CD4-positive, alpha-beta T cell treated with Interleukin-4 for 1 hour (primary cell): ENCODE measurements at places on chromosomes 6 and 20.

DNA sequence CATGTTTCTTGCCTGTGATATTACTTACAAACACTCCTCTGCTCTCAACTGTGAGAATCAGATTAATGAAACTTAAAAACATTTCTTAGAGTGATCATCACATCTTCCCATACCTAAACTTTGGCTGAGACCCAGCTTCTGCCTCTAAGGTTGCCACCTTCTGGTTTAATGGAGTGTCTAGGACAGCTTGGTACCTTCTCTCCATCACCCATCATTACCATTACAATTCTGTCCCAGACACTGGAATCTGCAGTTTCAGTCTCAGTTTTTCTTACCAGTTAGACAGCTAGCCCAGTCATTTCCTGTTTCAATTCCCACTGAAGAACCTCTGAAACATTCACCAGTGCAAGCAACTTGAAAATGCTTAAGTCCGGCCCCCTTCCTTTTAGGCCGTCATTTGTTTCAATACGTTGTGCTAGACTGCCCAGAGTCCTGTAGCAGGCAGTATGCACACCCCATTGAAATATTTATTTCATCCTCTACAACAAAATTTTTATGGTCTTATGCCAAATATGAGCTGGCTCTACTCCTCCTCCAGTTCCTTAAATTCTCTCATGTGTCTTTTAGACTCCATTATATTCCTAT, 107.0 kb upstream of the FOXO3 start:
- DNase-seq = no peak

GRCh38 chr20:14337400-14338171, at the start of gene FLRT3:
TSS of gene FLRT3 (minus strand) at chr20:14337612. CDS start at chr20:14327506, 10,106 bp downstream.
- peak; percentile 17 for DNase-seq

- DNase-seq = no peak
These were observed 40.2 kb downstream of the TOP1 start for GRCh38 chr20:41068806-41069205.

- DNase-seq = no peak
These were observed 173.5 kb upstream of the SNX9 start for GRCh38 chr6:157649311-157650260.

GRCh38 chr6:132526461-132526860, 11.6 kb upstream of the TAAR9 start:
- no peak for DNase-seq

GRCh38 chr6:123742626-123743025, 61.0 kb upstream of the NKAIN2 start:
- no peak for DNase-seq

GRCh38 chr6:44307217-44307616, 5.9 kb downstream of the AARS2 start:
- no peak for DNase-seq

- DNase-seq = no peak
These were observed 11.1 kb downstream of the UBE2V1 start for GRCh38 chr20:50101887-50102286.

DNA sequence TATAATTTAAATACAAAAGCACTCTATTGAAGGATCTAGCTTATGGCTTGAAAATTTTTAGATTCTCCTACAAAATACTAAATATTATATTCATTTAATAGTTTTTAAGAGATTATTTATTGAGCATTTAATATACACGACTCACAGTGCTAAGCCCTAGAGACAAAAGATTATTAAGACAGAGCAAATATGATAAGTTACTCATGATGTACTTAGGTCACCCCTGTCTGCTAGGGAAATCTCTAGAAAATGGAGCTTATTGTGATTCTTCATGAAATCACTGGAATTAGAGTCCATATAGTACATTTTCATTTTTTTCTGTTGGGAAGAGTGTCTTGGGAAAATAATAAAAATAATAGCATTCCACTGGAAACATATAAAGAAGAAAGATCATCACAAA, 37.8 kb downstream of the BEND6 start:
- no peak for DNase-seq

DNA sequence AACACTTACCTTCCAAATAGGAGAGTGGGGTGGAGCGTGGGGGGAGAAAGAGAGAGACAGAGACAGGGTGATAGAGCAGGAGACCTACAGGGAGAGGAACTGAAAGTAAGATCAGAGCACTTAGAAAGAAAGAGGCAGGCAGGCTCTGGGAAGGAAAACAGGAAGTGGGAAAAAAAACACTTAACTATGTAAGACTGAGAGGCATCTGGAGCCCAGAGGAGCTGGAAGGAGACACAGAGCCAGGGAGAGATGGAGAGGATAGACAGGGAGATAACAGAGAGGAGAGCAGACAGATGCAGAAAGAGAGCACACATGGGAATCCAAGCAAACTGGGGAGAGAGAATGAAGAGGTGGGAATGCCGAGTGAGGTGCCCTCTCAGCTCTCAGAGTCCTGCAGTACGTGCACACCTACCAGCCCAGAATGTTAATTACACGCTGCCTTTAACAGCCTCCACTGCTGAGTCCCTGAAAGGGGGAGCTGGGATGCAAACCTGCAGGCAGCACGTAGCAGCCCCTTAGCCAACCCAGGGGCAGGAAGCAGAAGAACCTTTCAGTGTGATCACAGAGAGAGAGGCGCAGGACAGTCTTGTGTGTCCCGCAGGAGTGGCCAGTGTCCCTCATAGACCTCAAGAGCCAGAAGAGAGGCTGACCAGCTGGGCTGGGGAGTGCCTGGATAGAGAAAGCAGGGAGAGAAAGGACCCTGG, 132.7 kb upstream of the LRFN2 start:
- no peak for DNase-seq

DNA sequence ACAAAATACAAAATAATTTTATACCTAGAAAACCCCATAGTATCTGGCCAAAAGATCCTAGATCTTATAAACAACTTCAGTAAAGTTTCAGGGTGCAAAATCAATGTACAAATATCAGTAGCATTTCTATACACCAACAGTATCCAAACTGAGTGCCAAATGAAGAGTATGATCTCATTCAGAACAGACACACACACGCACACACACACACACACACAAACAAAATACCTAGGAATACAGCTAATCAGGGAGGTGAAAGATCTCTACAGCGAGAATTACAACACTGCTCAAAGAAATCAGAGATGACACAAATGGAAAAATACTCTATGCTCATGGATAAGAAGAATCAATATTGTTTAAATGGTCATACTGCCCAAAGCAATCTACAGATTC, 49.2 kb downstream of the TOMM6 start:
- DNase-seq = no peak

DNA sequence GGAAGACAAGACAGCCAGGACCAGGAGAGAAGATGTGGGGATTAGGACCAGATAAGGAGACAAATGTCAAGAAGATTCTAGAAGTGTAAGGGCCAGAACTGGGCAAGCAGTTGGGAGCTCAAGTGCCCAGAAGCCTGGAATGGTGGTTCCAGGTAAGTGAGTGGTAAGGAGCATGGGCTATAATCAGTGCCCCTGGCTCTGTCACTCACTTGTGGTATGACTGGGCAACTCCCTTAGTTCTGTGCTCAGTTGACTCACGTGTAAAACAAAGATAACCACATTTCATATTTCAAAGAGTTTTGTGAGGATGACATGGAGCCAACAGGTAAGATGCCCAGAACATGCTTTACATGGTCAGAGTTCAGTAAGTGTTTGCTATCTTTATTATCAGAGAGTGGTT, 11.2 kb downstream of the CCDC167 start:
- no peak for DNase-seq

GRCh38 chr6:109069746-109070145, 24.9 kb downstream of the SESN1 start:
- DNase-seq = no peak

DNA sequence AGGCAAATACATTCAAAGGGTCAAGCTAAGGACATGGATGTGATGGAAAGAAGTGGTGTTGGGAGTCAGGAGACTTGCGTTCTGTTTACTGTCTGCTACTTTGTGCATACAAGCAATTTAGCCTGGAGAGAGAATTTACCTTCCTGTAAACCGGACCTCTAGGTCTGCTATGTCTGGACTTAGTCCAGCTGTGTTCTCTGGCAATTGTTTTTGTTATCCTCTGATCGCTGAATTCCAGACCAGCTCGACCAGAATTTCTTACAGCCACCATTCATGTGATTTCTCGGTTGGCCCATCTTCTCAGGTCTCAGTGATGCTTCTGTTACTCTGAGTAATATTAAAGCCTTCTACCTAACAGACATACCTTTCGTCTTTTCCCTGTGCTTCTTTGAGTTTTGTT, 75.2 kb downstream of the LRRC1 start:
- no peak for DNase-seq

GRCh38 chr20:18005170-18005989, 36.6 kb downstream of the MGME1 start:
- no peak for DNase-seq

DNA sequence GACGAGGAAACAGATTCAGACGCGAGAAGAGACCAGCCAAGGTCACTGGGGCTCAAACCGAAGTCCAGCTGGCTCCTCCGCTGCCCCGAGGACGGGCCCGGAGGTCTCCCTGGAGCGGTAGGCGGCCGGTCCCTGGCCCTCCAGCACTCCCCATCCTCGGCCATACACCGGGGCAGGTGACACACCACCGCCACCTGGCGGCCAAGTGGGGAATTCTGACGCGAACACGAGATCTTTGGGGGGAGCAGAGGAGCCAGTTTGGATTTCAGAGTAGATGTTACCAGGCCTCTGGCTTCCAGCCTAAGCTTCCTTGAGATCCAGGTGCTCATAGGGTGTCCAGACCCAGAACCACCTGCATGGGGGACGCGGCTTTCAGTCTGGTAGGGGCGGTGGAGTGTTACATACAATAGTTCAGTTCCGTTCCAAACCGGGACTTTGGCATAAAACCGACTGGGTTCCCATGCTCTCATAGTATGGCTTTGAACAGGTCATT, 16.1 kb downstream of the BPIFB1 start:
- peak; percentile 66 for DNase-seq

- DNase-seq = peak; percentile 86
These were observed 59.9 kb downstream of the SULF2 start for GRCh38 chr20:47725248-47725973.

- DNase-seq = no peak
These were observed 235.5 kb upstream of the KCNQ5 start for GRCh38 chr6:72386324-72386723.

- DNase-seq = no peak
These were observed 6.7 kb downstream of the PSMB9 start for GRCh38 chr6:32860674-32861073.

DNA sequence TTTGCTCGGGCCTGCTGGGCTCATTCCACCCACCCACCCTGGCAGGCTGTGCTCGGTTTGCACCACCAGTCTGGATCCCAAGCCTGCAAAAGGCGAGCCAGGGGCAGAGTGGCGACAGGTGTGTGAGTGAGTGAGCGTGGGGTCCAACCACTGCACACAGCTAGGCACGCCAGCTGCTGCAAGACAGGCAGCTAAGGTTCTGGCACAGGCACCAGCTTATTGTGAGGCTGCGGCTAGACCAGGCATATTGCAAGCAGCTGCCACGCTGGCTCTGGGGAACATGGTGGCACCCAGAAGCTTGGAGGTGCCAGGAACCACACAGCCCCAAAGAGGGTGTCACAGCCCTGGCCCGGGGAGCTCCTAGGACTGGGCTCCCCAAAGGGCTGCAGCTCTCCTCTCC, 205.1 kb downstream of the ANKRD60 start:
- DNase-seq = no peak

- DNase-seq = no peak
These were observed 35.2 kb upstream of the YWHAB start for GRCh38 chr20:44850272-44850671.

DNA sequence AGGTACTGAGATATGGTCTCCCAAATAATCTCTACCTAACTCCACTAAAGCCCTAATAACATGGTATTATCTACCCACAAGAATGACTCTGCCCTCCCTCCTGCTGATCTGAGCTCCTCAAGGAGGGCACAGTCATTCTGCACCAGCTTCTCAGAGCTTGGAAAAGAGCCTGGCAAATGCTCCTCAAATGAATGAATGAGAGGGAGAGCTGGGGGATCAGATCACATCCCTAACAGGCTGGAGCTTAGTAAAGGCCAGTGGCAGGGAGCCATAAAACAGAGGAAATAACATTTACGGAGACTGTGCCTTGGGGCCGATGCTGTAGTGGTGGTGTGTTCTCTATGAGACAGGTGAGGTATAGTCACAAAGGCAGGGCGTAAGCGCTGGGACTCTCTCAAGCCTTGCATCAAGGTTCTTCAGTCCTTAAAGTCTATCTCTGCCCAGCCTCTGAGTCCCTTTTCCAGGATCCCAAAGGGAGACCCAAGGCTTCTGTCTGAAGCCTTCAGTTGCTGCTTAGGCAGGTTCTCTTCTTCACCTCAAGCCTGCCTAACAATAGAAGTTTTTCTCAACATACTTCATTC, 7.2 kb upstream of the NNAT start:
- no peak for DNase-seq

GRCh38 chr6:88246654-88247053, 80.5 kb upstream of the CNR1 start:
- DNase-seq = no peak

GRCh38 chr20:54133434-54134427, 40.1 kb downstream of the CYP24A1 start:
- no peak for DNase-seq
